ENCODE measurements at places on chromosomes 6 and 20.

DNA sequence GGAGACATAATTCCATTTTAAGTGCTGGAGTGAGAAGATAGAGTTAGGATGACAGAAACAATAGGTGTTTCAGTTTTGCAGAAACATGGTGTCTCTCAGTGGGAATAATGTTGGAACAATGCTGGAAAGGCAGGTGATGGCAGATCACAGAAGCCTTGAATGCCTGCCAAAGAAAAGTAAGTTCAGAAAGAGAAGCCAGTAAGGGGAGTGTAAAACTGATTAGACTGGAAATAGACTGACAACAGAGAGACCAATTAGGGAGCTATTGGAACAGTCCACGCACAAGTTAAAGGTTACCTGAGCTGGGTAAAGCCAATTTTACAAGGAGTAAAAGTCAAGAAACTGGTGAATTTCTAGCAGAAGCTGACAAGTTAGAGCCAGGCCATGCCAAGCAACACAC lies 142.9 kb downstream of the TFAP2A start:
- DNase-seq, result no peak

- DNase-seq, result no peak
Observed at GRCh38 chr6:106514583-106514885, 114.8 kb downstream of the RTN4IP1 start.

DNA sequence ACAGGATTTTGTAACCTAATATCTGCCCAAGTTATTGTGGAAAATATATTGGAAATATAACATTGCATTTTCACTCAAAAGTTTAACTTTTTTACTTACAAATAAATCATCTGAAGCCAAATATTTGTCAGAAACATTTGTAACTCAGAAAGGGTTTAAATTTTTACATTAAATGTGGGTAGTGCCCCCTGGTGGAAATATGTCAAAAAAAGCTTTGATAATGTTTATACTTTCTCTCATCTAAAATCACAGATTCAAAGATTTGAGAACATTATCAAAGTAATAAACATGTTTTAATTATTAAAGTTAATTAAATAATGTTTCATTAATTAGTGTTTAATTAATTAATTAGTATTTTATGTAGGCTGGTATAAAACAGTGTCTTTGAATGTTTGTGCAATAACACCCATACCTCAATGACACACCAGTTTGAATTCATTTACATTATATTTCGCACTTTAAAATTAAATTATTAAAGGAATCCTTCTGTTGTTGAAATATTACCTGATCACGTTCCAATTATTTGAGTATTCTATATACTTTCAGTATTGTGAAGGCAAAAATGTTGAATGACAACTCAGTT lies 320.1 kb upstream of the FKBP1C start:
- no peak for DNase-seq

- DNase-seq, result no peak
Observed at GRCh38 chr20:17169585-17170136, 57.2 kb upstream of the PCSK2 start.

DNA sequence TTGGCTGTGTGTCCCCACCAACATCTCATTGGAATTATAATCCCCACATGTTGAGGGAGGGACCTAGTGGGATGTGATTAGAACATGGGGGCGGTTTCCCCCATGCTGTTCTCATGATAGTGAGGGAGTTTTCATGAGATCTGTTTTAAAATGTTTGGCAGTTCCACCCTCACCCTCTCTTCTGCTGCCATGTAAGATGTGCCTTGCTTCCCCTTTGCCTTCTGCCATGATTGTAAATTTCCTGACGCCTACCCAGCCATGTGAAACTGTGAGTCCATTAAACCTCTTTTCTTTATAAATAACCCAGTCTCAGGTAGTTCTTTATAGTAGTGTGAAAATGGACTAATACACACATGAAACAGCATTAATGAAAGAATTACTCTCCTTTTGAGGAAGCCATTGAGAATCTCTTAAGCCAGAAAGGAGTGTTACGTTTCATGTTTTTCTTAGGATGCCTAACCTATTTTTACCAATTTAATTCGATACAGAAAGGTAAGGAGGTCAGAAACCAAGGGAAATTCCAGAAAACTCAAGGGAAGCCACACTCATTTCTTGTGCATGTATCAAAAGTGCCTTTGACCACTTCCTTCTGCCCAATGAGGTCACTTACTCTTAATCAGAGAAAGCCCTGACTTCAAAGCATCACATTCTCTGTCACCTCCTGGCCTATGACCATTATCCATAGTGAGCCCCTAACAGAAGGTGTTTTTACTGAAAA lies 24.7 kb upstream of the HINT3 start:
- DNase-seq, result no peak

DNA sequence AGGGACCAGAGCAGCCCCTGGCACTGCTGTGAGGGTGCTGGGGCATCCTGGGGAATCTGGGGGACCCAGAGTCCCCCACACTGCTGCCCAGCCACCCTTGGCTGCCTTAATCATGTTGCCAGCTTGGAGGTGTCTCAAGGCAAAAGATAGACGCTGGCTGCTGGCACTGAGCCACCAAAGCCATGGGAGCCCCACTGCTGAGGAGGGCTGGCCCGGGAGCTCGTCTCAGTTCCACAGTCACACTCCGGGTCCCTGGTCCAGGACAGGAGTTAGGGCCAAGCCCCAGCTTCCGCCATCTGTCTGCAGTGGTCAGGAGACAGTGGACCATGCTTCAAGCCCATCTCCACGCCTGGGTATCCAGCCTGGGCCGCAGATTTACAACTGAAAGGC lies 41.0 kb upstream of the HMGA1 start:
- no peak for DNase-seq

- DNase-seq, result no peak
Observed at GRCh38 chr6:150211700-150212511, 69.1 kb downstream of the PPP1R14C start.

- peak; percentile 25 for DNase-seq
Observed at GRCh38 chr6:121437851-121438651, 2.6 kb downstream of the GJA1 start.

DNA sequence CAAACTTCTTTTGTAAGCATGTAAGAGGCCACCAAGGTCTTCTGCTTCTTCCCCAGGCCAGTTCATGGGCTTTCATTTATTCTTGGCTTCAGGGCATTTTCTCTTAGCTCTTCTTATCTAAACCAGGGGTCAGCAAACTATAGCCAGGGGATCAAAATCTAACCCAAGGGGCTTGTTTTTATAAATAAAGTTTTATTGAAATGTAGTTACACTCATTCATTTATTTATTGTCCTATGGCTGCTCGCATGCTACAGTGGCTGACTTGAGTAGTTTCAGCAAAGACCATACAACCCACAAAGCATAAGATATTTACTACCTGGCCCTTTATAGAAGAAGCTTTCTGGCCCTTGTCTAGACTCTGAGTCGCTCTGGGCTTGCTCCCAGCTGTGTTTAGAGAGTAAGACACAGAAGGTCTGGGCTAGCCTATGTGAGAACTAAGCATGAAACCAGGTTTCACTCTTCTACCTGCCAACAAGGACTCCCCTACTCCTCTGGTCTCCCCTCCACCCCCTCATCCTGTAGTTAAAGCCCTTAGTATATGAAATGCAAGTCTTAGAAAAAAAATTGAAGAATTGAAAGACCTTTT lies 43.2 kb downstream of the KHDC1L start:
- no peak for DNase-seq

GRCh38 chr6:20463396-20463795 lies 61.7 kb downstream of the E2F3 start:
- DNase-seq, result no peak

DNA sequence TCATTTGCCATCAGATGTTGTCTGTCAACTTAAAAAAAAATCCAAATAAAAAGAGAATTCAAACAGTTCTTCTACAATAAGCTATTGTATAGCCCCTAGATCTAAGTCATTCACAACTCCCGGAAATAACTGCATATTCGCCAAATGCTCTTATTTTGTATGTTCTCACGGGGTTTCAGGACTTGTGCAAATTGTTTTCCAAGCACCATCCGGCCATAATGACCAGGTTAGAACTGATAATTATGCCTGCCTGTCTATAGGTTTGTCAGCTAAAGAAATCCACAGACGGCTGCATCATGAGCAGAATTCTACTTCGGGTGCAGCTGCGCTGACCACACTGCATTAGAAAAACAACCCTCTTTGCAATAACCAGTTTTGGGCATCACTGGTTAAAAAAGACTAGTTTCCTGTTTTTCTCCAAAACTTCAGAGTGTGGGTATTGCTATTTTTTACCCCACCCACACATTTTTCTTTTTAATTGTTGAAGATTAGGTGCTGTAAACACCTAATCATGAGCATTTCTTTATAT lies 87.7 kb downstream of the HIVEP2 start:
- DNase-seq, result no peak

GRCh38 chr6:145368075-145368474 lies 367.2 kb downstream of the EPM2A start:
- DNase-seq, result no peak

GRCh38 chr6:77397561-77397960 lies 65.7 kb downstream of the HTR1B start:
- peak; percentile 13 for DNase-seq

GRCh38 chr6:129314575-129314974 lies 395.4 kb downstream of the ARHGAP18 start:
- DNase-seq, result no peak

DNA sequence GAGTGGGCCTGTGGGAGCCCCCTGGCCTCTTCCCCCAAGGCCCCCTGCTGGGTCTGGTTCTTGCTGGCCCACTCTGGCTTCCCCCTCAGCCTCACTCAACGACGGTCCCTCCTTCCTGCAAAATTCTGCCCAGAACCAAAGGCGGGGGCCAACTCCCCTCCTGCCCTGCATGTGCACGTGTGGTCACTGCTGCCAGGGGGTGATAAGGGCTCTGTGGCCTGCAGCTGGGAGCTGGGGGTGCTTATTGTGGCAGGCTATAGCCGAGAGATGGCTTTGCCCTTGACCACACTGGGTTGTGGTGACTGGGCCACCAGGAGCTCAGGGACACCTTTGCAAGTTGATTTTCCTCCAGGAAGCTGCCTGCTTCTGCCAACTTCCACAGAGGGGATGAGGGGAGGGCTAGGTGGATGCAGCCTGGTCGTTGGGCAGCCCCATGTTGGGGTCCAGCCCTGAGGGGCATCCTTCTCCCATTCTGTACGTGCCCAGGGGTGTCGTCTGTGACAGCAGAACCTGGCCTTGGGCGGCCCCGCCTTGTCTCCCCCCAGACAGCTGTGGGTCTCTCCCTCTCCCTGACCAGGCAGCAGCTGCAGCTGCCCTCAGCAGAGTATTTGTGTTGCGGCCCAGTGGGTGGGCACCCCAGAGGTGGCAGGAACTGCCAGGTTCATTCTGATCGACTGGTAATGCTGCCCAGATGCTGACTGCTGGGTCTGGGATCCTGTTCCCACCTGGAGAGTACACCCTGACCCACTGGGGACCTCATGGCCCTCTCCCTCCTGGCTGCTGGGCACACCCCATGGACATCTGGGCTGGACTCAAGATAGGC lies 5.6 kb downstream of the TCEA2 start:
- no peak for DNase-seq

- peak; percentile 18 for DNase-seq
Observed at GRCh38 chr20:2301164-2301622, 5.4 kb downstream of the TGM3 start.

DNA sequence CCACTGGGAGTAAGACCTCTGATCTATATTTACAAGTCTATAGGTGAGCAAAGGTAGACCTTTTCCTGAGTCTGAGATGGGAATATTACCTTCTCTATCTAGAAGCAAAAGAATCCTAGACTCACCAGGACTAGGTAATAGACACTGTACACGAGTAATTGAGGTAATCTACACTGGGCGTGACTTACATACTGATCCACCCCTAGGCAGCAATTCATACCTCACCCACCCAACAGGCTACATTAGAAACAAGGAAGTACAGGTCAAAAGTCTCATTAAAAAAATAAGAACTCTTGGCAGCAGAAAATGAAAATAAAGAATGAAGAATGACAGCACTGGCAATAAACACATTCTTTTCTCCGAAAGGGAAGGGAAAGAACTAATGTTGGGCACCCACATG lies 7.6 kb downstream of the CSNK2A1 start:
- no peak for DNase-seq

DNA sequence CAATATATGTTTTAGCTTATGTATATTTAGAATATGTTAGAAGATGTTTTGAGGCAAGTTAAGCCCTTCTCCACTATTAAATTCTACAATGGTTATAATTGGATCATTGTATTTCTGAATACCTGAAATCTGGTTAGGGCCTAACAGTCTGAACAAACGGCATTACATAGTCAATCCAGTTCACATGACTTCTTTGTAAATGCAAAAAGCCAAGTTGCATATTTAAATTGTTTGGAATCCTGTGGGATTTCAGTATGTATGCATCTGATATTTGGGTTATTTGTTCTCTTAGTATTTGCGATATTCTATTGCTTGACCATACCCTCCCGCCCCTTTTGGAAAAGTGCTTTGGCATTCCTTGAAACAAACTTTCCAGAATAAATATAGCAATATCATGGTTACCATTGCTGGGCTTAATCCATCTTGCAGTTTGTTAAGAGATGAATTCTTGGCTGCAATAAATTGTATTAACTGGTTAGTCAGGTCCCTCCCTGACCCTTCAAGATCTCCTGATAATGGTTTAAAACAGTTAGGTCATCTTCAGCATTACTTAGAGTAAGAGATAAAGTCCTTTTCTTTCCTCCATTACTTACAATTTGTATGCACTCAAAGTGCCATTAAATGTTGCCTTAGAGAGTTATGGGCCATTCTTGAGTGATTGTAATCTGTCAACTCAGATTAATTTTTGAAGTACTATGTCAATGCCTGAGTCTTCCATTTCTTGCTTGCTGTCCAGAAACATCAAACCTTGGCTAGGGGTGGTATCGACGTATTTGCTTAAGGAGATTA lies 36.5 kb downstream of the LRRC1 start:
- no peak for DNase-seq

GRCh38 chr6:54730767-54731630 lies 115.6 kb upstream of the FAM83B start:
- DNase-seq, result no peak

GRCh38 chr6:100412872-100413271 lies 51.8 kb downstream of the SIM1 start:
- DNase-seq, result no peak

DNA sequence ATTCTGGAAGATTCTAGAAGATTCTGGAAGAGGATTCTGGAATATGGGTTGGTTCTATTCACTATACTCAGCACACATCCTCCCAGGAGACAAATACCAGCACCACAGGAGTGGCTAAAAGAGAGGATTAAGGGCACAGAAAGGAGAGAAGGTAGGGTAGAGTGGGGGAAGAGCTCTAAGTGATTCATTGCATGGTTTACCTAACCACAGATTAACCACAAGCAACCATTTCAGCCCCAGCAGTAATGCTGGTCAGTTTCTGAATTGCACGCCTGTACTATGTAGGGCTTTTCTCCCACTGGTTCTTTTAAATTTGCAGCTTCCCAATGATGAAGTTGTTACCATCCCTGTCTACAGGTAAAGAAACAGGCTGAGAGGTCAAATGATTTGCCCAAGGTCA lies 192.7 kb upstream of the PMEPA1 start:
- no peak for DNase-seq

All from HCEC 1CT (cell line).